BE2C (cell line): ENCODE measurements at places on chromosomes 7 and 10.
A peak's percentile ranks its signal among the peaks of the same experiment; 100 is the strongest.

DNA sequence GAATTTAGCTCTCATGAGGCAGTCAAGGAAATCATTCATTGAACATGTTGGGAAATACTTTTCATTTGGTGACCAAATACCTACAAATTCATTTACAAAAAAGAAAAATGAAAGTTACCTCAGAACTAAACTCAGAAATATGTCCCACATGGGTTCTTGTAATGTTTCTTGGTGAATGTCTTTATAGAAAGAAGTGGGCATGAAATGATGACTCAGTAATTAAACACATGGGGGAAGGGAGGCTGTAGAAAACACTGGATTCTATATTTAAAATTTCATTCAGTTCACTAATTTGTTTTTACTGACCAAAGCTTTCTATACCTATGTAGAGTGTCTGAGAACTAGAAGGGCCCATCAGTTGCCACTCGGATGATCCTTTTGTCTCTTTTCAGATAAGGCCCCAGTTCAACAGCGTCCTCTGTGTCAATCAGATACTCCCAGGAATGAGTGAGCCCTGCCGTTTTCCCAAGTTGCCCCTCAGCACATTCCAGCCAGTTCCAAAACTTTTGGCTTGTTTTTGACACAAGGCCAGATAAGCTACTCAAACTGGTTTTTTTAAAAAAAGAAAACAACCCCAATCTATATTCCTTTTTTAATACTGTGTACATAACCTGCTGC is 49.3 kb upstream of the AGBL3 start:
- DNase-seq: no peak

GRCh38 chr7:8357536-8357935 is 75.9 kb upstream of the NXPH1 start:
- peak; percentile 86 for DNase-seq

DNA sequence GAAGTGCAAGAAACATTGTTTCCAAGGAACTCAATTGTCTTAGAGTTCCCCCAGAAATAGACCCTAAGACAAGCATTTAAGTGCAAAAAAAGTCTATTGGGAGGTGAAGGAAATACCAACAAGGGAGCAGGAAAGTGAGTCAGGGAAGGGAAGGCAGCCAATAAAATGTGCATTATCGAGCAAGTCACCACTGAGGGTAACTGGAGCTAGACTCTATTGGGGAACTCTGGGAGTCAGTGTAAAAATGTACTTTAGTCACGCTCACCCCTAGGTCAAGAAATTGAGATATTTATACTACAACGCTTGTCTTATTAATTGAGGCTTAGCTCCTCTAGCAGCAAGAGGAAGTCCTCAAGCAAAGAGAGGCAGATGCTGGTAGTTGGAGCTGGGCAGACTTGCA is 137.7 kb downstream of the RTKN2 start:
- no peak for DNase-seq

DNA sequence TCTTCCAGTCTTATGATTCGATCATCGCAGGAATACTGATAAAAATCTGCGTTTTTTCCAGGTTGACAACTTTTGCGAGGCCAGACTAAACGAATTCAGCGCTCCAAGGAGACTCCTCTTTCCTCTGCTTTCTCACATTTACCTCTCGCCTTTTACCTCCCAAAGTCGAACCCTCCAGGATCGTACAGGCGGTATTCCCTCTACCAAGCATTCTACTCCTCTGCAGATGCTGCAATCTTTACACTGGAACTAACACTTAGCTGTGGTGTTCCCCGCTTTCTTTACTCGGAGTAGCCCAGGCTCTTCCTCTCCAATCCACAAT is 449 bp downstream of the NUDT5 start:
- no peak for DNase-seq

DNA sequence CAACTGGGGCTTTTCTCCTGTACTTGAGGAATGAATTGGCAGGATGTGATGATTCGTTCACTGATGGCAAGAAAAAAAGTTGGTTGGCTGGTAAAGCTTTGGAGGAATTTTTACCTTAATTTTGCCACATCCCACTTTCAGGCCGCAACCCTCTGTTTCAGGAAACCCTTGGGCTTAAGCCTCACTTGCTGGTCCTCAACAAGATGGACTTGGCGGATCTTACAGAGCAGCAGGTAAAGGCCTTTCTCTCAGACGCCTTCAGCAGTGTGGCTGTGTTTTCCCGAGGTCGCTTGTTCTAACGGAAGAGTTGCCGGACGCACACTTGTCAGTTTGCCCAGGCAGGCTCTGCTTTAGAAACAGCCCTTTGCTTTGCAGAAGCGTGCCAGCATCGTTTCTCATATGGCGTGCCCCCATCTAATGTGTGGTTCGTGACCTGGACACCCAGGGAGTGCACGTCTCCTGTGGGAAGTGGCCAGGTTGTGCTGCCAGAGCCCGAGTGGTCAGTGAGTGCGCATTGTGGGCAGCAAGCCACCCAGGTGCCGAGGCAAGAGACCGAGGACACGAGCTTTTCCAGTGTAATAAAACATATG is 2.2 kb downstream of the MTG1 start:
- DNase-seq: no peak
